ENCODE measurements at places on chromosomes 11 and 22. TPM values are rescaled to one million over a fixed set of nuclear protein-coding genes. Genes with fewer than 3 reads are reported as not detected.
A peak's percentile ranks its signal among the peaks of the same experiment; 100 is the strongest.

Gene LRRC55
- total RNA-seq = not detected

GRCh38 chr22:46142548-46143490, 7.5 kb upstream of the PPARA start:
- DNase-seq = no peak

GRCh38 chr11:116386118-116386699, 386.6 kb downstream of the BUD13 start:
- DNase-seq = no peak

GRCh38 chr11:125263268-125263790, 98.8 kb downstream of the PKNOX2 start:
- DNase-seq = peak; percentile 98

Gene RFPL2
- total RNA-seq = not detected

Gene TRIOBP
- total RNA-seq = 18.3 TPM

DNA sequence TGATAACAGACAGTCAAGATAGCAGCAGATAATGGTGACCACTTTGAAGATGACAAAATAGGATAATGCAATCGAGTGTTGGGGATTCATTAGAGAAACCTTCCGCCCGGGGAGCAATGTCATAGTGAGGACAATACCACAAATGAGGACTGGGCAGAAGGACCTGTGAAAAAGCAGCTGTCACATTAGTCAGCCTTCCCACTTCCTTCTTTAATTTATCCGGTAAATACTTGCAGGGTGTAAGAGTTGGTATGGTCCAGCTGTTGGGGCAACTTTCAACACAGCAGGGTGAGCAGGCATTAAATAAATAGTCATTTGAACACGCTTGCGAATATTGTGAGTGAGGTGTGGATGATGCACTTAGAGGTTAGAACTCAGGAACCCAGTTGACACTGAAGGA, 132.5 kb upstream of the KIRREL3 start:
- DNase-seq = peak; percentile 30

DNA sequence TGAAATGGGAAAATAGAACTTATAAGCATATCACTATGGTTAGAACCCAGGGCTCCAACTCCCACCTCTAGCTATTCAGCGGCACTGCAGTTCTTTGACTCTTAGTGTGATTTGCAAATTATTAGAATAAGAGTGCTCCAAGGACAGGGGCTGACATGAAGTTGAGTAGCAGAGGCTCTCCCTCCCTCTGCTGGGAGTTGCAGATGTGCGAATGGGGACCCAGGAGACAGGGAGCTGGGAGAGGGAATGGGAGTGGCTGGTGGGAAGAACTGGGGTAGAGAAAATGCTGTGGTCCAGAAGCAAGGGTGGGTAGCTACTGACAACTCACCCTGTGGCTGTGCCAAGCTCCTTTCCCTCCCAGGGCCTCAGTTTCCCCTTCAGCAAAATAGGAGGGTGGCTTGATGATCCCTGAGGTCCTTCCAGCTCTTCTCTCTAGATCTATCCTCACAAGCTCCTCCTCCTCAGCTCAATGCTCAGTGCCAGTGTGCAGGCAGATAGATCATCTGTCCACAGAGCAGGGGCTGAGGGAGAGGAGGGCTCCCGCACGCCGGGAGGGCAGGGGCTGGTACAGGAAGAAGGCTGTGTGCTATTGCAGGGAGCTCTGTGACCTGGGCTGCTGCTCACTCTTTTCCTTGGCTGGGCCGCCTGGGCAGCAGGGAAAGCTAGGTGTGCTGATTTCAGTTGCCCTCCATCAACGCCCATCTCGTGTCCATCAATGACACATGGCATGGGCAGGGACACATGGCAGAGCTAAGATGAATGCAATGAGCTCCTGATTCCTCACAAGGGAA, 99.0 kb downstream of the NECTIN1 start:
- no peak for DNase-seq

GRCh38 chr11:45662096-45662664, 3.2 kb downstream of the CHST1 start:
- DNase-seq = no peak

Gene ZNRF3
- total RNA-seq = 1.8 TPM

Gene CREBZF
- 20.4 TPM for total RNA-seq

GRCh38 chr22:22721681-22722354, 77.4 kb downstream of the GGTLC2 start:
- DNase-seq = no peak

DNA sequence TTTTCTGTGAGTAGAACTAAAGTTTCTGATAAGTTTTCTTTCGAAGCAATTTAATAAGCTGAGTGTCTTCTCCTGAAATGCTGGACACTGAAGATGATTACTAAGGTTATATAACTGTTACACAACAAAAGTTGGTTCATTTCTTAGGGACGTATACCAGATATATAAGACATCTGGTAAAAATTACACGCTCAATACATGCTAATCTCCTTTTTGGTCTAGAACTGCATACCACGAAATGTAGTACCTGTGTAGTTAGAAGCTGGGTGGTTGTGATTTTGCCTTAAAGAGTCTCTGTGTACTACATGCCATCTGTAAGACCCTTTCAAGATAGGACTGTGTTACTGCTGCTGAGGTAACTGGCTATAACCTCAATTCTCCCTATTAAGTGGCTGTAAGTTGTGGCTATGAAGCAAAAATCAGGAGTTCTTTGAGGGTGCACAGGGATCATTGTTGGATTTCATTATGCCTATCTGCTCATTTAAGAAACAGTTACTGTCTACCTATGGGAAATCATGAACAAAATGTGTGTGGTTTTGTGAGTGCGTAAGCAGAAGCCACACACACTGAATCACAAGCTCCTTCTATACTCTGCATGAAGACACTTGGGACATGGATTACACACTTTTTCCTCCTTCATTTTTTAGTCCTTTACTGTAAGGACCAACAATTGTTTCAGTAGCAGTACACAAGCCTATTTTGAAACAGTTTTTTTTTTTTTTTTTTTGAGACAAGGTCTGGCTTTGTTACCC, 195.9 kb downstream of the SWAP70 start:
- DNase-seq = no peak

DNA sequence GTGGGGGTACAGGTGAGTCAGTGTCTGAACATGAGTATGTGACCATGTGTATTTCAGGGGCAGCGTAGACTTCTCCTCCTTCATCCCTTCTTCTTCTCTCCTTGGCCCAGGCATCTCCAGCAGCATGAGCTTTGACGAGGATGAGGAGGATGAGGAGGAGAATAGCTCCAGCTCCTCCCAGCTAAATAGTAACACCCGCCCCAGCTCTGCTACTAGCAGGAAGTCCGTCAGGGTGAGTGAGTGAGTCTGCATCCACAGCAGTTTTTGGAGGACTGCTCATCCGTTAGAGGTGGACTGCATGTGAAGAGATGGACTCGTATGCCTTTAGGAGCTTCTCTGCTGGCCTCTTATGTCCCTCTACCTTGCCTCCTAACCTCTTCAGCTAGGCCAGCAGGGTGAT, 15.6 kb downstream of the TUB start:
- no peak for DNase-seq

DNA sequence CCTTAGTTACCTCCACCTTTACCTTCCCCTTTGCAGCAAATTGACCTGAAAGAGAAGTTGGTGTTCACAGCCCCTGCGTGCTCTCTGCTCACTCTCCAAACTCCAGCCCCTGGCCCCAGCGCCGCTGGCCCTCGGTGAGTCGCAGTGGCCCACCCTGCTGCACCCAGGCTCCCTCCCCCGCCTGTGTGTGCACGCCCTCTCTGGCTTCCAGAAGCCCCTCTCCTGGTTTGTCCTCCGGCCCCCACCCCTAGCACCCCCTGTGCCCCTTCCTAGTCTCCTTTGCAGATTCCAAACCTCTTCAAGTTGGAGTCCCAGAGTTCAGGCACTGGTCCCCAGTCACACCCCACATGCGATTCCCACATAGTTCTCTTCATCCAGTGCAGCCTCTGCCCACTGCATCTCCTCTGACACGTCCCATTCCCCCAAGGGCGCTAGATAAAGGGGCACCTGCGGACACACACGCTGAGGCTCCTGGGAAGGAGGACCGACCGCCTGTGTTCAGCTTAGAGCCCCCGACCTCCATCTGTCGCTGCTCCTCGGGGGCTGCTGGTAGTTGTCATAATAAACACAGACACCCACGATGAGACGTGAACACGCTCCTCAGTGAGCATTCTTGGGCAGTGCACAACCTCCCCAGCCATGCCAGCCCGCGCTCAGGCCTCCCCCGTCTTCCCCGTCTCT, 1.5 kb upstream of the PHRF1 start:
- DNase-seq = no peak

DNA sequence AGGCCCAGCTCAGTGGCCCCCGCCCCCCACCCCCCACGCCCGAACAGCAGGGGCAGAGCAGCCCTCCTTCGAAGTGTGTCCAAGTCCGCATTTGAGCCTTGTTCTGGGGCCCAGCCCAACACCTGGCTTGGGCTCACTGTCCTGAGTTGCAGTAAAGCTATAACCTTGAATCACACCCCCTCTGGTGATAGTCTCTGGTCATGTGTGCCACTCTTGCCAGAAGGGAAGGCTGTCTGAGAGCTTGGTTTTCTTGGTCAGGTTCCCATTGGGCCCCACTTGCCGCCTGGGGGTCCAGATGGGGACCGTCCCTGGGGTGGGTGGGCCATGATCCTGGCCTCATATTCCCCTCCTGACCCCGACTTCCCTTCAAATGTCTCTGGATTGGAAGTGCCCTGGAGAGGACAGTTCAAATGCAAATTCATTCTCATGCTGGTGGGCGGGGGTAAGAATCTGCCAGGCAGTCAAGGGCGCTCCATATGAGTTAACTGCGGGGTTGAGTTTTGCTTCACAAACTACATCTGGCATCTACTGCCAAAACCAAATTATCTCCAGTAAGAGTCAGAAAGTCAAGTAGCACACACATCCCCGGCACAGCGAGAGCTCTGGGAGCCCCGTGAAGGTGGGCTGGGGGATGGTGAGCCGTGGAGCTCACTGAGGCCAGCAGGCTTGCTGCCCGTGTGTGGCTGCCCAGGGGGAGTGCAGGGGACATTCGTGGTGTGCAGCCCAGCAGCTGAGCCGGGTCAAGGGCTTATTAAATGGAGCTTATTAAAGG, 35.7 kb downstream of the B3GAT1 start:
- no peak for DNase-seq

Gene GAL3ST1
- not detected for total RNA-seq

Gene APOA4
- total RNA-seq = not detected

Gene CCDC85B
- total RNA-seq = 44.2 TPM

Gene SLC29A2
- 0.62 TPM for total RNA-seq

Gene TNNI2
- total RNA-seq = not detected

Gene JHY
- total RNA-seq = 2.8 TPM

All from H4 (cell line).